CD8-positive, alpha-beta memory T cell (primary cell): ENCODE measurements at places on chromosomes 2 and 18. TPM values are rescaled to one million over a fixed set of nuclear protein-coding genes. Genes with fewer than 3 reads are reported as not detected.

GATA6 gene
- 0.04 TPM for total RNA-seq

LOXL3 gene
- total RNA-seq: 1.2 TPM

HOXD4 gene
- total RNA-seq: not detected

SRD5A2 gene
- total RNA-seq: not detected

ELOA2 gene
- total RNA-seq: not detected

RTP5 gene
- 0.18 TPM for total RNA-seq

FSHR gene
- total RNA-seq: not detected

CIB4 gene
- total RNA-seq: not detected

DAPL1 gene
- not detected for total RNA-seq

PLGLB1 gene
- 3.2 TPM for total RNA-seq

UGT1A9 gene
- total RNA-seq: not detected

TCF7L1 gene
- not detected for total RNA-seq

TUBA3E gene
- not detected for total RNA-seq

ABCG8 gene
- total RNA-seq: not detected

CD8B gene
- total RNA-seq: 259 TPM

EFR3B gene
- total RNA-seq: 0.27 TPM

ADAM23 gene
- 0.55 TPM for total RNA-seq

CTDP1 gene
- total RNA-seq: 38.0 TPM

CCDC85A gene
- not detected for total RNA-seq
